Right ventricle myocardium inferior (tissue), 1 donor: ENCODE measurements at places on chromosomes 3 and 15.
A peak's percentile ranks its signal among the peaks of the same experiment; 100 is the strongest.

DNA sequence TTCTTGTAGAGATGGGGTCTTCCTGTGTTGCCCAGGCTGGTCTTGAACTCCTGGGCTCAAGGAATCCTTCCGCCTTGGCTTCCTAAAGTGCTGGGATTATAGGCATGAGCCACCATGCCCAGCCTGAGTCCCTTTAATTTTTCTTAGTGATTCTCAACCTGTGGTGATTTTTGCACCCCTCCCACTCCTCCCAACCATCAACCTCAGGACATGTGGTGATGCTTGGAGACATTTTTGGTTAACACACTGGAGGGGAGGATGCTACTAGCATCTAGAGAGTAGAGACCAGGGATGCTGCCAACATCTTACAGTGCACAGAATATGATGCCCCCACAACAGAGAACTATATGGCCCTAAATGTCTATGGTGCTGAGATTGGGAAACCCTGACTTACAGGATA, 83.0 kb upstream of the LMOD3 start:
- no peak for DNase-seq

GRCh38 chr3:24830230-24831152, 335.8 kb upstream of the THRB start:
- DNase-seq: no peak

- DNase-seq: no peak
Measured at GRCh38 chr3:56988458-56989168, 71.9 kb upstream of the SPATA12 start.

GRCh38 chr3:31289584-31289983, 243.1 kb upstream of the STT3B start:
- no peak for DNase-seq

GRCh38 chr3:115092220-115092791, 54.8 kb downstream of the ZBTB20 start:
- peak; percentile 71 for DNase-seq

DNA sequence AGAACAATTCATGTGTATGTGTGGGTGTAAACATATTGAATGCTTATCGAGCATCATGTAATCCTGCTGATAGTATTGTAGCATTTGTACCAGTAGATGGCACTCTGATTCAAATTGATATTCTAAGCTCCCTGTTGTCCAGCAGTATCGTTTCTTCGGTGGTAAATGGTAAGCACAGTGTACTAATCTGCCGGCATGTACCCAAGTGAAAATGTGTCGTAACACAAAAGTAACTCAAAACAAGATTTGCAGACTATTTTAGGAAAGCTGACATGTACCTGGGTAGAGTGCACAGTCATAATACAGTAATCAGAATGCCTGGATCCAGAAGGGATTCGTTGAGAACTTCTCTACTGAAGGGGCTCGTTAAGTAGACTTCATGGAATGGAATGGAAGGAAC, 31.7 kb upstream of the MNS1 start:
- DNase-seq: no peak

- DNase-seq: no peak
Measured at GRCh38 chr3:61438253-61439121, 122.9 kb upstream of the PTPRG start.

DNA sequence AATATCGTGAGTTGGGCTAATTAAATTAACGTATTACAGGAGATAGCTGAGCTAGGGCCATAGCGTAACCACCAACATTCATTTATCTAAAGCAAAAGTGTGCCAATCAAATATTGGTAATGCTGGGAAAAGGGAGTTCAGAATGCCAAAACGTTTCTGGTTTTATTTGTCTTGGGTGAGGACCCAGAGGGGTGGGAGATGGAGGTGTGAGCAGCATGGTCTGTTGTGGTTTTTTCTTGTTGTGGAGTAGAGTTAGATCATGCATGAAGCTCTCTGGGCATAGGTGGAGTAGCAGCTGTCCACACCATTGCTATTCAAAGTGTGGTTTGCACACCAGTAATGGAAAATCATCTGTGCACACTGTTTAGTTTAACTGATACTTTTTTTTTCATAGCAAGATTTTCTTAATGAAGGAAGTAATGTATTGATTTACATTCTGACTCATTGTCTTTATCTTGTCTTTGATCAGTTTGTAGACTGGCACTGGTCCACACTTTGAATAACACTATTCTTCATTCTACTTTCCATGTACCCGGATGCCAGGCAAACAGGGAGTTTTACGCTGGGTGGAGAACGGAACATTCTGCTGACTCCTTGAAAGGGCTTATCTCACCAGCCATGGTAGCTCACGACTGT, 50.8 kb upstream of the CRTC3 start:
- DNase-seq: no peak

DNA sequence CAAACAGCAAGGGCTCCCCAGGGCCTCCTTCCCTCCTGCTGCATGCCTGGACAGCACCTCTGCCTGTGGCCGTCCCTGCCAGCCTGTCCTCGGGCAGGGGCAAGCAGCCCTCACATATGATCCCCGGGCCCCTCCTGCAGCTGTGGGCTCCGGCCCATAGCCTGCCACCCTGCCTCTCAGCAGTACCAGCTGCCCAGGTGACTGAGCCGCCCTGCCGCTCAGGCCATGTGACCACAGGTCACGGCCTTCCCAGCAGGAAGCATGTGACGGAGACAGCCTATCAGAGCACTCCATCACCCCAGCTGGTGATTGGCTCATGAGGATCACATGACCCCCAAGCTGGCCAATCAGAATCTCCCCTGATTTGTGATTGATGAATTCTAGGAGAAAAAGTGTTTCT, 23.9 kb downstream of the ALDH1L1 start:
- no peak for DNase-seq

DNA sequence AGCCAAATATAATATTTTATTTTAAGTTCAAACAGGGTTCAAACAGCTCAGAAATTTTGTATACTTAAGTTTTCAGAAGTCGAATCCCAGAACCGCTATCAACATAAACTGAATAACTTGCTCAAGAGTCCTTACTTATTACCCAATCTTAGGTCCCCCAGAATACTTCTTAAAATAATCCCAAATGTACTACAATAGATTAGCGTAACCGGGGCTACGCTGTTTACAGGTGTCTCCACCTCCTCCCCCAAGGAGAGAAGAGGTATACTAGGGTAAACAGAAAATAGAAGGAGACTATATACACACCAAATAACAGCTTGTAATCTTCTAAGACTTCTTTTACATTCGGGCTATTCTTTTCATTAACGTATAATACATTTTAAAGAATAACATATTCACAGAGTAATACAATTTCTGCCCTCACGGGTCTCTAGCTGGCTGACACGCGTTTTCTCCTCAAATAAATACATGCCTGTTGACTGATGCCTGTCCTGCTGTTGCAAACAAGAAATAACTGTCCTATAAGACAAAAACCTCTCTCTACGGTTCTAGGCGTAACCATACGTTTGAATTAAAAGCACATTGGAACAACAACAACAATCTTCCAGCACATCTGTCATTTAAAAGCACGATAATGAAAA, 1.3 kb downstream of the DENND4A start:
- DNase-seq: no peak

GRCh38 chr15:98787936-98788757, 139.8 kb downstream of the IGF1R start:
- peak; percentile 67 for DNase-seq

- DNase-seq: no peak
Measured at GRCh38 chr3:78201091-78201490, 1161.2 kb downstream of the ROBO2 start.

DNA sequence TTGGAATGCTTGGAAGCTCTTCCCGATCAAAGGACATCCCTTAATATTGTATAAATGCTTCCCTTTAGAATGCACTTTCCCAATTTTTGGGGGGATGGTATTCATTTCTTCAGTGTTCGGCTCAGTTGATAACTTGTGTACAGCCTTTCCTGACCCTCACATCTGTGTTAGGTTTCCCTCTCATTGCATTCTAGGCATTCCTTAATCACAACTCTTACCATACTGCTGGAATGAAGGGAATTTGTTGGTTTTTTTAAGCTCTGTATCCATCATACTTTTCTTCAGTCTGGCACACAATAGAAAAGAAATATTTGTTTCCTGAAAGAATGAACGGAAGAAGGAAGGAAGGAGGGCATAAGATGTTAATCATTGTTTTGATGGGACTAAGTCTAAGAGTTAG, 119.5 kb downstream of the CHST2 start:
- DNase-seq: no peak

GRCh38 chr15:66014022-66014421, 144.7 kb downstream of the RAB11A start:
- DNase-seq: no peak

- DNase-seq: no peak
Measured at GRCh38 chr15:50669611-50670010, 17.0 kb downstream of the TRPM7 start.

DNA sequence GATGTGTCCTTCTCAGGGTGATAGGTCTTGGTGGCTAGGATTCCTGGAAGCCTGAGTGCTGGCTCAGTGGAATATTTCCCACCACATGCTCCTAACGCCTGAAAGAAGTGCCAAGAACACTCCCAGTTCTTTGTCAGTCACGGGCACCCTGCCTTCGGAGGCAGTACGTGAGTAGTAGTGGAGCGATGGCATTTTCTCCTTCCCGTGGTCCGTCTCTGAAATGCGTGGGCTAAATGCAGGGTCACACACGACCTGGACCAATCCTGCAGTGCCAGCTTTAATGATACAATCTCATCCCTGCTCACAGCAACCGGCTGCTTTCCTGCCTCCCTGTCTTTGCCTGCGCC, 14.5 kb downstream of the H1-8 start:
- DNase-seq: peak; percentile 72

- DNase-seq: no peak
Measured at GRCh38 chr15:89419370-89419984, 76.9 kb downstream of the RHCG start.

DNA sequence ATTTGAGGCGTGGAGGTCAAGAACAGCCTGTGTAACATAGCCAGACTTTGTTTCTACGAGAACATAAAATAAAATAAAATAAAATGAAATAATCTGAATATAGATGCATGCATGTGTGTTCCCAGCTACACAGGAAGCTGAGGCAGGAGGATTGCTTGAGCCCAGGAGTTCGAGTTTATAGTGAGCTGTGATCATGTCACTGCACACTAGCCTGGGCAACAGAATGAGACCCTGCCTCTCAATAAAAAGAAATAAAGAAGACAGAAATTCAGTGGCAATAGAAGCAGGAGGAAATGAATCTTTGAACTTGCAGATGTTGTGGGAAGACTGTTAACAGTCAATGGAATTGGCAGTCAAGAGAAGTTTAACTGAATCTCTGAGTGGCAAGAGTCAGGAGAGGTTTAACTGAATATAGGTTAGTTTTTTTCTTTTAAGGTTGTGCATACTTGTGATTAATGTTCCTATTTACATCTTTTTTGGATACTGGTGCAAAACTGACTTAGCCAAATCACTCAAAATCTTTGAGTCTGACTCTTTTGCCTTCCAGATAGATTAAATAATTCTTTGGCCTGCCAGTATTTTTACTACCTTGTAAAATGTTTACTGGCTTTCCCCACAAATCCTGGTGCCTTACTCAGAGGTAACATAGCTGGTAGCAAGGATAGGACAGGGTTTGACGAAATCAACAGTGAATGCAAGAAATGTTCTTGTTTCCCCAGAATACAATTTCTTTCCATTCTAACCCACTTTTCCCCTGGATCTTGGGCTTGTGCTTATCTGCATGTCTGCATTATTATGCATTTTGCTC, 361.4 kb downstream of the PDCD6IP start:
- no peak for DNase-seq

- no peak for DNase-seq
Measured at GRCh38 chr15:91146728-91147127, 46.7 kb downstream of the SV2B start.

GRCh38 chr3:108178676-108179075, 43.5 kb downstream of the IFT57 start:
- no peak for DNase-seq
